ENCODE measurements at places on chromosomes 7 and 10.

DNA sequence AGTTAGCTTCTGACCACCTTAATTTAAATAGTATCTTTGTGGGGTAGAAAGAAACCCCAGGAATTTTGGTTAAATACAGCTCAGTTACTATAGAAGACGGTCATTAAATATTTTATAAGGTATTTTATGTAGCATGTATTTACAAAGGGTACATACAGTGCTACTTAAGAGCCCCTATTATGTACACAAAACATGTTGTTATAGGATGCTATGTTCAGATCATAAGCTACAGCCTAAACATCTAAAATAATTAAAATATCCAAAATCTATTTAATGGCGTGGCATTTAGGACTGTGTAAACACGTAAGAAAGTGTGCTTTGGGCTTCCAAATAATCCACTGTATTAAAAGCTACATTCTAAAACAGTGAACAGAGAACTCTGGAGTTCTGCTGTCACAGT is 39.4 kb upstream of the DLX5 start:
- no peak for DNase-seq

DNA sequence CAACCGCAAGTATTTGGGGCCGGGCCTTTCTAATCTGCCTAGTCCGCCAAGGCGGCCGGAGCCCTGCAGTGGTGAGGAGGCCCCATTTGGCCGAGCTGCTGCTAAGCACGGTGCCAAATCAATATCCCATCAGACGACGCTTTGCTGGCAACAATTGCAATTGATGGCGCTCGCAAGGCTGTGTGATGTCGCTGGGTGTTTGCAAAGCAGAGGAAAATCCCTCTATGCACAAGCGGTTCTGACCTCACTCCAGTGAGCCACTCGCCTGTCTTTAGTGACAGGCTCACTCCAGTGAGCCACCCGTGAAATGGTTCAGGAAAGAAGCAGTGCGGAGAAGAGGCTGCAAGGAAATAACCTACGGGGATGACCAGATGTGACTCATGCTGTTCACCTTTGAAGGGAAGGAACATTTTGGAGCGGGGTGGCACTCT is 18.3 kb upstream of the PDE1C start:
- DNase-seq: no peak

- DNase-seq: no peak
These were observed 7.3 kb upstream of the TARP start for GRCh38 chr7:38280707-38281106.

DNA sequence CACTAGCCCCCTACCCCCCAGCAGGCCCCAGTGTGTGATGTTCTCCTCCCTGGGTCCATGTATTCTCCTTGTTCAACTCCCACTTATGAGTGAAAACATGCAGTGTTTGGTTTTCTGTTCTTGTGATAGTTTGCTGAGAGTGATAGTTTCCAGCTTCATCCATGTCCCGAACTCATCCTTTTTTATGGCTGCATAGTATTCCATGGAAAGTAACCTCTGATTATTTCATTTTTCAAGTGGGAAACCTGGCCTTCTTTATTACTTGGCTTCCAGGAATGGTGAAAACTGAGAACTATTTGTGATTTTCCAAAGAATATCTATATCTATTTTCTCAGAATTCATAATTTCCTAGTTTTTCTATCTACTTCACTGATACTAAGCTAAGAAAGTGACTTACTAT is 235.0 kb downstream of the MTERF1 start:
- no peak for DNase-seq

DNA sequence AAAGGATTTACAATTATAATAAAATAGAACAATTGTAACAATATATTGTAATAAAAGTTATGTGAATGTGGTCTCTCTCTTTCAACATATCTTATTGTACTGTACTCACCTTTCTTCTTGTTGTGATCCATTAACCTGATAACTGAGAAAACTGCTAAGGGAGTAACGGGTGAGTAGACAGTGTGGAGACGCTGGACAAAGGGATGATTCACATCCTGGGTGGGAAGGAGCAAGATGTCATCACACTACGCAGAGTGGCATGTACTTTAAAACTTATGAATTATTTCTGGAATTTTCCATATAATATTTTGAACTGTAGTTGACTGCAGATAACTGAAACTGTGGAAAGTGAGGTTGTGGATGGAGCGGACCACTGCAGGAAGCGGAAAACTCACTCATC is 91.2 kb upstream of the PLPP4 start:
- DNase-seq: peak; percentile 8

GRCh38 chr7:128010391-128011127 is 20.7 kb downstream of the LRRC4 start:
- no peak for DNase-seq

- DNase-seq: no peak
These were observed 29.6 kb upstream of the CTNNA3 start for GRCh38 chr10:67725567-67725966.

DNA sequence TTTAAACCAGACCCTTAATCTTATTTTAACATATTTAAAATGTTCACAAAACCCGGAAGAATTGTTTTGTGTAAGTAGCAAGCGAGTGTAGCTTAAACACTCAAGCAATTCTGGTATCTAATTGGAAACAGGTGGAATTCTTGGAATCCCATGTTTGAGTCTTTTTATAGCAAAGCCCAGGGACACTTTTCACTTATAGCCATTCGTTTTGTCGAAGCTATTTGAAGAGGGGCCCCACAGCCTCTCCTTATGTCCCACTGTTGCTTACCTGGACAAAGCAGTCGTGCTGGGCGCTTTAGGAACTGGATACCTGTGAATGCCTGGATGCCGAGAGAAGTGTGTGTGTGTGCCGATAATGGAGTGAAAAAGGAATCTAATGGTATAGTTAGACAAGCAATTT is 3.3 kb downstream of the CUX1 start:
- no peak for DNase-seq

DNA sequence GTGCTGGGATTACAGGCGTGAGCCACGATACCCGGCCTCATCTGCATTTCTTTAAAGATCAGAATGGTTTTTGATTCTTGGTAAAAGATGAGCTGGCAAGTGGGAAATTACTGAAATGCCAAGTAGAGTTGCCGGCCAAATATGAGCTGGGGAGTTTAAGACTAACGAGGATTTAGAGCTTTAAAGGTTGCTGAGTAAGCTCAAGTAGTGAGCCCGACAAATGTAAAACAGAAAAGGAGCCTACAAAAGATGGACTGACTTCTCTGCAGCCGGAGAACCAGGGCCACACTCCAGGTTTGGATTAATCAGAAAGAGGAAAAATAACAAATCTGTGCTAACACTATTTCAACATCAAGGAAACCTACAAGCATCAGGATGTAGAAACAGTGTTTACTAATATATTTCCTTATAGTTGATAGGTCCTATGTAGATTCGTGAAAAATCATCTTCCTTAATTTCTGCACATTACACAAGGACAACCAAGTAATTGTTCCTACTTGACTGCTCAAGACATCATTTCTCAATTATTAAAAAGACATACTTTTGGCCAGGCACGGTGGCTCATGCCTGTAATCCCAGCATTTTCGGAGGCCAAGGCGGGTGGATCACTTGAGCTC is 49.6 kb downstream of the MPP7 start:
- peak; percentile 20 for DNase-seq
